Activated T-cell treated with anti-CD3 and anti-CD28 coated beads, Interleukin-2, amount 50 U/mL, for 48 hours (primary cell): ENCODE measurements at places on chromosomes 7 and 10.

- no peak for DNase-seq
Measured at GRCh38 chr10:76268530-76268929, 837.1 kb downstream of the LRMDA start.

DNA sequence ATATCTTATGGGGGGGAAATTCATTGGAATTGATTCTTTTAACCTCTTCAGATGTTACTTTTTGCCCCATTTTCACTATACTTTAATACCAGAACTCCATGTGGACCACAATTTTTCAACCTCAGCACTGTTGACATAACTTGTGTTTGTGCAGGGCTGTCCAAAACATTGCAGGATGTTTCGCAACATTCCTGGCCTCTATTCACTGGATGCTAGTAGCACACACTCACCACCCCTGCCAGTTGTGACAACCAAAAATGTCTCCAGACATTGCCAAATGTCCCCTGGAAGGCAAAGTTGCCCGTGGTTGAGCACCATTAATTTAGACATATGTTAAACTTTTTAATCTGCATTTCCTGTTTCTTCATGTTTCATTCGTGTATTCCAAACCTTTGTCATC is 234.7 kb downstream of the GFRA1 start:
- no peak for DNase-seq

DNA sequence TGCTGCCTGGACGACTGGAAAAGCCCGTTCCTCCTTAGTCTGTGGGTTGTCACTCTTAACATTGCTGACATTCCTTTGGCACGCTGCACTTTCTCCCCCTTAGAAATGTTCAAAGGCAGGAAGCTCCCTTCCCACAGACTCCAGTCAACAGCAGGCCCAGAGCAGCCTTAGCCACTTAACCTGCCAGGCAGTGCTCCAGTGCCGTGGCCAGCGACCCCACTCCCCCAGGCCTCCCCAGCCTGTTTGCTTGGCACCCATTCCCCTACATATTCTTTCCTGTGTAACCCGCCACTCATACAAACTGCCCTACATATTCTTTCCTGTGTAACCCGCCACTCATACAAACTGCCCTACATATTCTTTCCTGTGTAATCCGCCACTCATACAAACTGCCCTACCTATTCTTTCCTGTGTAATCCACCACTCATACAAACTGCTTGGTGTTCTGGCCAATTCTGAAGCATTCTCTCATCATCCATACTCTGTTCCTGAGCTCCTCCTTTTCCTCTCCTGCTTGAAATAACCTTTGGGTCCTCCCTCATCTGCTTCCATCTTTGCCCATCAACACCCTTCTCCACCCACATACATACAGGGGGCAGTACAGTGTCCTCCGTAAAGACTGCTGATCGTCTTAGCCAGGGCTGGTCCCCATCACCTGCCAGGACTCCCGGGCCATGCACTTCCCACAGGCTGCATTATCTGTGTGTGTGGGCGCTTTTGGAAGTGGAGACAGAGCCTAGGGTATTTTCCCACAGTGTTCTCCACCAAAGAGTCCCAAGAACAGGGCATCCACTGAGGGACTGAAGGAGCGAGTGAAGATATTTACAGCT is 57.3 kb downstream of the ADARB2 start:
- DNase-seq = no peak

DNA sequence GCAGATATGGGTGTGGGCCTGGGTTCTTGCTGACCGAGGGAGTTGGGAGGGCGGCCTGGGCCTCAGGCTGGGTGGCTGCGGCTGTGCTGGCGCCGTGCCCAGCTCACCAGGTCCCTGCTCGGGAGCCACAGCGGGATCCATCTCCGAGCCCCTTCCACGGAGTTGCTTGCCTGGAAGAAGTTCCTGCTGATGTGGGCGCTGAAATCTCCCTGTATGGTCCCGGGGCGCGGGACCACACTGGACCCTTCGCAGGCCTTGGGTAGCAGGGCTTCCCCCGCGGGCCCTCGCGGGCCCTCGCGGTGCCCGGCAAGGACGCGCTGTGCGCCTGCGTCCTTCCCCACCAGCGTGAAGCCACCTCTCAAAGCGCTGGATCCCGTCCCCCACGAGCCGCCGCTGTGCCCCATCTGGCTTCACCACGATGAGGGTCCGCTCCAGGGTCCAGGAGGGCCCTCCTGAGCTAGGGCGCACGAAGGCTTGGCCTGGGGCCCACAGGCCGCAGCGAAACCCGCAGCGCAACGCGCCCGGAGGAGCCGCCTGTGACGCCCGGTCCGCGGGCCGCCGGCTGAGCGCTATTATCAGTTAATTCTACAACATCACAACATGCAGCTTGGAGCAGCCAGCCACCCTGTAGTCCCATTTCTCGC is 31.5 kb downstream of the RAB19 start:
- no peak for DNase-seq

- DNase-seq = no peak
Measured at GRCh38 chr7:85090143-85090542, 96.7 kb downstream of the SEMA3D start.

DNA sequence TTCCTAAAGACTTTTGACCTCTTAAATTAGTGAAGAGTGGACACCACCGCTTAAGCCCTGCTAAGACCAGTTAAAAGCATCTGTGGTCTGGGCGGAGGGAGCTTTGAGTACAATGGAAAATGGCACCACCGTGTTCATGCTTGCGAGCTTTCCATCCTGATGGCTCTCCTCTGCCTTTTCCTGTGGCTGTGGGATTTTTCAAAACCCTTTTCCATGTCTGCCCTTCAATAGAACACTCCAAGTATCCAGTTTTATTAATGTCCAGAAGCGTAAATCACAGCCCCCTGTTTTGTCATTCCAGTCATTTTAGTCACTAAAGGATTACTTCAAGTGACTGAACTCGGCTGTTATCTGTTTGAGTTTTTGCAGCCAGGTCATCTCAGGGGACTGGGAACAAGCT is 181.8 kb downstream of the MGMT start:
- no peak for DNase-seq

DNA sequence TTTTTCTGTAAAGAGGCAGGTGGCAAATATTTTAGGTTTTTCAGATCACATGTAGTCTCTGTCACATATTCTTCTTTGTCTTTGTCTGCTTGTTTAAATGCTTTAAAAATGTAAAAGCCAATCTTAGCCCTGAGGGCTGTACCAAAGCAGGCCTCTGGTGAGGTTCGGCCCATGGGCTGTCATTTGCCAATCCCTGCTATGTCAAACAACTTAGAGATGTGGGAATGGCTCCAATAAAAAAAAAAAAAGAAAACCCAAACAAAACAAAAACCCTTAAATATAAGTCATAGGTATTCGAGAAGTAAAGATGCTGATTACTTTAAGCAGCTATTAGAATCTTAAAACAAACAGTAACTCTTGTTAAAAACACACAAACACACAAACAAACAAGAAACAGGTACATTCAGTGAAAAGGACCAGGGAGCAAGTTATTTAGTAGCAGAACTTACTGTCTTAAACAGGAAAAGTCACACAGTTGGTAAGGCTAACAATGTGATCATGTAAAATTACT is 61.4 kb upstream of the NAMPT start:
- no peak for DNase-seq
